ENCODE measurements at places on chromosomes 12 and 14.

GRCh38 chr14:102196039-102196901 is 56.6 kb downstream of the WDR20 start:
- DNase-seq = no peak

- DNase-seq = no peak
Observed at GRCh38 chr14:22598896-22599244, 770 bp downstream of the ABHD4 start.

DNA sequence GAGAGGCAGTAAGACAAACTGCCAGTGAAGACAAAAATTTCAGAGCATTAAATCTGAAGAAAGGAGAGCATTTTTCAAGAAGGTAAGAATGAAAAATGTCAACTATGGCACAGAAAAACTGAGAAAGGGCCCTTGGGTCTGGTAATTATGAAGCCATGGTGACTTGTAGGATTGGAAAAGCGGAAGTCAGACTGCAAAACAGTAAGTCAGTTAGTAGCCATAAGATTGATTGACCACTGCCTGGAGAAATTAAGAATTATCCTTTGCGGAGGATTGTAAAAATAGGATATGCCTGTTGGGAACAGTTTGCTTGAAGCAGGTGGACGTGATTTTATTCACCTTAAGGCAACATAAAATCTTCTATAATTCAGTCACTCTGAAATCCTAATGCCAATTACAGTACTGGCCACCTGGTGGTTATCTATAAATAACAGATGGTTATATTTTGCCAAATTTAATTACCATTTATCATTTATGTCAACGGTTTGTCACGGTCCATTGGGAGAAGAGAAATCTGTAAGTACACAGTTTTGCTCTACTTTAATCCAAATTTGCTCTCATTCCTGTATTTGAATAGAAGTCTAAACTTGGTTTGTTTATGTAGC is 127.1 kb upstream of the CNTN1 start:
- no peak for DNase-seq

DNA sequence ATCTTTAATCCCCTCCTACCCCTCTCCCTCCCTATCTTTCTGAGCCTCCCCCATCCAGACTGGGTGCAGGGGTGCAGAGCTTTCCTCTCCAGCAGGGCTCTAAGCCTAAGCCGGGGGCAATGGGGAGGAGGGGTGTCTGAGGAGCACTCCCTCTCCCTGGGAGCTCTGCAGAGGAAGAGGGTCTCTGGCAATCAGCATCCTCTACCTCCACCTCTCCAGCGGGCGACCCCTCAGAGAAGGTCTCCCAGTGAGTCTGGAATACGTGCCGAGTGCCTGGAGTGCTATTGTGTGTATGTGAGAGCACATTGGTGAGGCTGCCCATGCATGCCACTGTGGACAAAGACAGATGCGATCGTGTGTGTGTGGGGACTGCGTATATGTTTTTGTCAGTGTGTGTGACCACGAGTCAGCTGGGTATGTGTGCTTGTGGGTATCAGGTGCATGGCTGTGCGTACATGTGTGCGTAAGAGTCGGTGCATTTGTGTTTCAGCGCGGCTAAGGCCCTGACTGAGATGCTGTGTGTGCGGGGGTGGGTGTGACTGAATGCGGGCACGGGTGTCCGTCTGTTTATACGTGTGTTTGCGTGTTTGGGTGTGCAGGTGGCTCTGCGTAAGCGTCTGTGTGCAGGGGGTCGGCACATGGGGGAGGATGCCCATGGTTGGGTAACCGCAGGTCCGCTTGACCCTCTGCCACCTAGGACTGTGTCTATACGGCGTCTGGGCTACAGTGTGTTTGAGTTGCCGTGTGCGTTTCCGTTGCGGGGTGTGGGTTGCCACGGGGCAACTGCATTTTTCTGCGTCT is 905 bp upstream of the DLK1 start:
- no peak for DNase-seq

DNA sequence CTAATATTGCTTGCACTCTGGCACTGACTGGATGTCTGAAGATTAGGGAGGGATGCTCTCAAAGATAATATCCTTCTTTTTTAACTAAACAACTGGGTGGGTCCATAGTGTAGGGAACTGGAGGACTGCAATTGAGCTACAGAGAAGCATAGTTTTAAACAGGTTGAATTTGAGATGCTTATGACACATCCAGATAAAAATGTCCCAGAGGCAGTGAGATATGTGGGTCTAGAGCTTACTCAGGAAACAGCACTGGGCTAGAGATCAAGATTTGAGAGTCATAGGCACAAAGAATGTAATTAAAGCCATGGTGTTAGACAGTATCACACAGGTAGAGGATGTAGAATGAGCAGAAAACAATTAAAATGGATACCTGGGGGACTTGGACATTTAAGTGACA is 198.4 kb downstream of the NELL2 start:
- no peak for DNase-seq

DNA sequence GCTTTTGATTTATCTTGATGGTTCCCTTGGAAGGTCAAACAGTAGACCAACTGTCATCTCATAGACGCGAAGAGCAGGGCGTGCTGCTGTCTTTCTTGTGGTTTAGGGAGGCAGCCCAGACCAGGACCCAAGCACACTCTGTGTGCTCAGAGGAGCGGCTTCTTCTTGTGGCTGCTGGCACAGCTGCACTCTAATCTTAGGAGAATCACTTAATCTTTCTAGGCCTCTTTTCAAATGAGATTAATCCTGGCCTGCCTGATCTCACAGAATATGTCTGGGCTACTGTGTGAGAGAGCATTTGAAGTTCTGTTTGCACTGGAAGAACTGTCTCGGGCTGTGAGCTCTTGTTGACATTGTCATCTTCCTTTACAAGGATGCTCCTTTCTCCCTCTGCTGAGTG is 60.0 kb upstream of the TRAF3 start:
- no peak for DNase-seq

DNA sequence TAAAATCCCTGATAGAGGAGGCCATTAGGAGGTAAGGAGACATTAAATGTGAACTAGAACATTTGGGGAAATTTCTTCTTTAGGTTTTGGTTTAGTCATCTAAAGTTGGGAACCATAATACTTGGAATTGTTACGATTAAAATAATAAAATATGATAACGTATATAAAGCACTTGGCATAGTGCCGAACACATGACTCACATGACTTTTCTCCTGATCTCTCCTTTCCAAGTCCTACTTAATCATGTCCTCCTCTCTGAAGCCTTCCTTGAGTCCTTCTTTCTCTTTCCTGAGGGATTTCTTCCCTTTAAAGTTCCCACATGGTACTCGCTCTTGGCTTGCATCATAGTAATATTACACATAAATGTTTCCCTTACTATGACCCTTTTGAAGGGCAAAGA is 20.0 kb downstream of the BEST3 start:
- DNase-seq = no peak

DNA sequence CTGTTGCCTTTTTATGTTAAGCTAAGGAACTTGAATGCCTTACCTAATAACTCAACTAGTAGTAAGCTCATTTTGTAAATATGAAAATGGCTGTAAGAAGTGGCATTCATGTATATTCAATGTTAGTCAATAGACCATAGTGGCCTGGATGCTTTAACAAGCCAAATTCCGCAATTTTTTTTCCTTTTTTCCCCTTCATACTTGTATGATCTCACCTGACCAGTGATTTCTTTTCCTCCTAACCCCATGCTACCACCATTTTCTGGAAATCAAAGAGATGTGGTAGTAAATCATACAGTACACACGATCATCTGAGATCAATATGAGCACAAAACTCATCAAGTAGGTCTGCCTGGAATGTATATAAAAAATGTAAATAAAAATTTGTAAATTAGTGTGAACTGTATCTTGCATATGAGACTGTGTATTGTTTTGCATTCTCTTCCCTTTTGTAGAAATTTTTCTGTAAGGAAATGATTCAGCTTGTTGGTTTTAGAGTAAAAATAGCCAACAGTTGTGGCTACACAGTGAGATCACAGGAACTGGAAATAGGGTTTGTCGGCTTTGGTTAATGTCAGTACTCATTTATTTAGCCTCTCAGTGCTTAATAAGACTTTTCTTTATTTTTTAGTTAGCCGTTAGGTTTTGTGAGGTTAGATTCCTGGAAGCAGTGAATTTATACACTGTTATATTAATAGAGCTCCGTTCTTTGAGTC is 62.5 kb downstream of the ETNK1 start:
- no peak for DNase-seq

- DNase-seq = no peak
Observed at GRCh38 chr12:49550693-49551252, 11.9 kb downstream of the KCNH3 start.

DNA sequence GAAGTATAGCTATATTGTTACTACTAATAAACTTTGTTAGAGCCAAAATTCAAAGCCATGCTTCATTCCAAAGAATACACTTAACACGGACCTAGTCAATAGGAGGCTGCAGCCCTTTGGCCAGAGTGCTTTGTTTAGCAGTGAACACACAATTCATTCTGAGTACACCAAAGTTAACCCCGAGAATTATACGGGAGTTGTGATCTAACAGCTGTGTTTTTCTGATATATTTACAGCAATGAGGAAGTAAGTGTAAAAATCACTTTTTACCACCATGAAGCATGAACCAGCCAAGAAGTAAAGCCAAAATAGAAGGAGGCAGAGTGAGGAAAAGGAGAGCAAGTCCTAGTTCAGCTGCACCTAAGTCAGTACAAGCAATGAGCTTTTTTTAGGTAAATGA is 156.8 kb upstream of the PDE3A start:
- DNase-seq = no peak
